ENCODE measurements at places on chromosomes 1 and 21.

DNA sequence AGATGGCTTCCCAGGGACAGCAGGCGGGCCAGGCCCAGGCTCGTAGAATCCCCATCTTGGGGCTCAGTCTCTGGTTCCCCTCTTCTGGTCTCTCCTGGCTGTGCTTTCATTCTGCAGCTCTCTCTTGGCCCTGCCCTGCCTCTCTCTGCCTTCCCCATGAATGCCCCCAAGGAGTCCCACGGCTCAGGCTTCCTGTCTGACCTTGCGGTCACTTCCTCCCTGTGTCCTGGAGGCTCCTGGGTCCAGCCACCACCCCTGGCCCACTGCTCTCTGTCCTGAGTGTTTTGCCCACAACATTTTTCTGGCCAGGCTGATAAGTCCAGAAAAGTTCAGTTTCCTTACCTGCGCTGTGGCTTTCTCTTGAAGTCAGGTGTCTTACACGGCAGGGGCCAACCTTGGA, 29.1 kb downstream of the PIGP start:
- no peak for DNase-seq

GRCh38 chr1:25520446-25521061, 22.9 kb upstream of the LDLRAP1 start:
- DNase-seq: peak; percentile 56

DNA sequence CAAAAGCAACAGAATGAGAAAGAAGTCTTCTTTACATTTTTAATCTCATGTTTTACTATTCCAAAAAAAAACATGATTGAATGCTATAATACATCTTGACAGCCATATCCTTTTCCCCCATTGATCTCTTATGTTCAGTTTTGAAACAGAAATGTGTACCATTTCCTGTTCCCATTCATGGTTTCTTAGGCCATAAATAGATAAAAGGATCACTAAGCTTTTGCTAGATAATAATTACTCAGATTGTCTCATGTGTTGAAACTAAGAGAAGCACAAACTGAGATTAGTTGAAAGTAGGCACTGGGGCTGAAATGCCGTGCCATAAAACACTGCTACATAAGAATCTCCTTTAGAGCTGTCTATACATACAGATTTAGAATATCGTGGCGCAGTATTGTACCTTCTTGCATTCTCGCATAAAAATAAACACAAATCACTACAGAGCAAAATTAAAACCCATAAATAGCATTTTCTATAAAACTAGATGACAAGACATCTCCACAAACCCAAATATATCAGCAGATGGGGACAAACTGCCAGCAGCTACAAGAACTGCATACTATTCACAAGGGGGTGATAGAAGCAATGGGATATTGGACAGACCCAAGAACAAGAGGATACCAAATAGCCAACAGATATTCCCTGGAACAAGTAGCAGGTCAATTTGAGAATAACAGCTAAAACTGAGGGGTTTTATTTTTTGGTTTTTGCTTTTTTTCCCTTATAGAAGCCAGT, 405.3 kb upstream of the PRMT6 start:
- no peak for DNase-seq

- DNase-seq: no peak
These were observed 23.0 kb upstream of the PADI1 start for GRCh38 chr1:17181781-17182464.

- peak; percentile 60 for DNase-seq
These were observed 113.0 kb upstream of the SLC25A33 start for GRCh38 chr1:9426291-9426711.

DNA sequence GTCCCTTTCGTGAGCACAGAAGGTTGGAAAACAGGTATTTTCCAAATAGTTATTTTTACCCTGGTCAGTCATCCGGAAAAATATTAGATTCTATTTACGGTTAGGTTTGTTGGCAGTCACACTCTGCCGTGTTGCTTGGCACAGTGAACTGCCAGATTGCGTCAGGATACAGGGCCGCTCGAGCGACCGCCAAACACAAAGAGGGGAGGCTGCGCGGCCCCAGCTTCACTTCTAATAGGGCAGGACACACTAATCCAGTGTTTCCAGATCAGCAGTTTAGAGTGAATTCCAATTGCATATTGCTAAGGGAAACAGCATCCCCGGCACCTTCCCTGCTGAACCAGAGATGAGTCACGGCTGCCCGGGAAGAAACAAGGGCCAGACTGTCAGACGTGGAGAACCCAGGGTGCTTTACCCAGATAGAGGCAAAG, 22.9 kb downstream of the UMODL1 start:
- DNase-seq: no peak

DNA sequence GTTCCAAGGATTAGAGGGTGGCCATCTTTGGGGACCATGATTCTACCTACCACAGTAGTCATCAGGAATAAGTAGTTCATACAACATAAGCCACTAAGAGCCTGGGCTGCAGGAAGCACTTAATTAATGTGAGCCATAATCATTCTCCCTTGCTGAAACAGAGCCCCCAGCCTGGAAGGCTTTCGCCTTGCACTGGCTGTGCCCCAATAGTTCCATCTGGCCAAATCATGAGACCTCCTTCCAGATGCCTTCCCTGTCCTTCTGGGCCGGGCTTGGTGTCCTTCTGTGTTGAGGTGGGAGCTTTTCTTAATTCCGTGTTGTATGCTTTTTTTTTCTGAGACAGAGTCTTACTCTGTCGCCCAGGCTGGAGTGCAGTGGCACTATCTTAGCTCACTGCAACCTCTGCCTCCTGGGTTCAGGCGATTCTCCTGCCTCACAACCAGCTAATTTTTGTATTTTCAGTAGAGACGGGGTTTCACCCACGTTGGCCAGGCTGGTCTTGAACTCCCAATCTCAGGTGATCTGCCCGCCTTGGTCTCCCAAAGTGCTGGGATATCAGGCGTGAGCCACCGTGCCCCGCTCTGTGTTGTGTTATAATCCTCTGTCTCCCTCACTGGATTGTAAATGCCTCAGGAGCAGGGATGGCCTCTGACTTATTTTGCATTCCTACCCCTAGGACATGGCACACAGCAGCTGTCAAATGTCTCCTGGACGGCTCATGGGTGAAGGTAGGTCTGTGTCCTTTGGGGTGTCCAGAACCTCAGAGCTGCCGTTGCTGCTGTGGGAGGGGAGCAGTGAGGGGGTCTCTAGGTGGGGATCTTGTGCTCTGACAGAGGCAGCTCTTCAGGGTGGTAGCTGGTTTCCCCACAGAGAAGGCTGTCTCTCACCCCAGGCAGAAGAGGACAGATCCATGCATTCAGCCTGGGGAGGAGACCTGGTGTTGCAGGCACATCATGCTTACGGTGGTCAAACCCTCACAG, 10.1 kb downstream of the GNG4 start:
- no peak for DNase-seq

- no peak for DNase-seq
These were observed 321.6 kb downstream of the PTPRU start for GRCh38 chr1:29557701-29558600.

GRCh38 chr1:86822459-86822858, 91.5 kb downstream of the SELENOF start:
- DNase-seq: no peak
